ENCODE measurements at places on chromosomes 6 and 20. TPM values are rescaled to one million over a fixed set of nuclear protein-coding genes. Genes with fewer than 3 reads are reported as not detected.

GRCh38 chr20:62860924-62861691, 514 bp downstream of the TCFL5 start:
- DNase-seq: no peak

VGLL2 gene
- not detected for polyA plus RNA-seq

DNA sequence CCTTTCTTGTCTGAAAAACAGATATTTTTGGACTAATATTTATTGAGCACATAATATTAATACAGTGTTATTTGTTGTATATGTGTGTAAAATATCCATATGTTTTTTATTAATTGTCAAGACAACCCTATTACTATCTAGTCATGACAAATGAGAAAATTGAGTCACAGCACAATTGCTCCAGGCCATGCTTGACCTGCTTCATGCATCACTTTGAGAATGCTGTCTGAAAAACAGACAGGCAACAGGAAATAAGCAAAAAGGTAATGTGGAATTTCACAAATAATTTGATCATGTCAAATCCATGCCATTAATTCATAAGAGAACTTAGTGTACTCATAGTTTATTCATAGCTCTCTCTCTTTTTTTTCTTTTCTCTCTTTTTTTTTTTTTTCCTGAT, 246.5 kb downstream of the RIMS1 start:
- no peak for DNase-seq

DNA sequence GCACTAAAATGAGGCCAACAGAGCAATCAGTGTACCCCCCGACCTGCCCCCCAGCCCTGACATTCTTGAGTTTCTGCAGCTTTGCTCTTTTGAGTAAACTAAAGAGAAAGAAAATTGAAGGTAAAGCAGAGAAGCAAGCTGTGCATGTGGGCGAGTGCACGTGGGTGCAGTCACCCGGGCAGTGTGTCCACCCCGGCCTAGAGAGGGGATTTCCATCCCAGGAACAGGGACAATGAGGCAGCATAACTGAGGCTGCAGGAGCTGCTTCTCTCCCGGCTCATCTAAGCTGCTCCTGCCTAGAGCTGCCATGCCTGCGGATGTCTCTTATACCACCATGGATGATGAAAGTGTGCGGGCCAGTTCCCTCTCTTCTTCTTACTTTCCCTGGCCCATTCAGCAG, 16.8 kb downstream of the CASS4 start:
- DNase-seq: no peak

MUC21 gene
- polyA plus RNA-seq: not detected

MMUT gene
- polyA plus RNA-seq: 10.2 TPM

DNA sequence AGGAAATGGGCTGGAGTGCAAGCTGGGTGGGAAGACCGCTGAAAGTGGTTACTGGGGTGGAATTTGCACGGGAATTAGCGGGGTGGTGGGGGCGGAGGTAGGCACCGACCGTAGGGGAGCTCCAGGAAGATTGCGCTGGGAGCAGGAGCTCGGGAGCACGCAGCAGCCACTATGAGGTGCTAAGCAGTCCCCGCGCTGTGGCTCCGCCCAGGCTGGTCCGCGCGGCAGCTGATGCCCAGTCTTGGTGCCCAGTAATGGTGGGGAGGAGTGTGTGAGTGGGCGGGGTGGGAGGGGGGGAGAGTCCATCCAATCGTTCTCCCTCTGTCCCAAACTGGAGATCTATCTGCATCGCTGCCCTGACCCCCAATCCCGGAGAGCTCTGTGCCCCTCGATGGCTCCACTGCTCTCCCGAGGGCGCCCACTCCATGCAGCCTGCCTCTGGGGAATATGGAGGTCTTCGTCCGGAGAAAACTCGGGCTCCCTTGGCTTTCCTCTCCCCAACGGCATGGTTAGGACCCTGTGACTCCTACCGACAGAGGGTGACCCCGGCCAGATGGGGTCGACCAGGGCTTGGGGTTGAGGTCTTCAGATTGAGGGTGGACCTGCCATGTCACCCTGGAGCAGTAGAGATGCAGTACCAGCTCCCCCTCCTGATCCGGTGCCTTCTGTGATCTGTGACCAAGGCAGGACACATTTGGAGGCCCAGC, 5.3 kb downstream of the TP53TG5 start:
- no peak for DNase-seq

DNA sequence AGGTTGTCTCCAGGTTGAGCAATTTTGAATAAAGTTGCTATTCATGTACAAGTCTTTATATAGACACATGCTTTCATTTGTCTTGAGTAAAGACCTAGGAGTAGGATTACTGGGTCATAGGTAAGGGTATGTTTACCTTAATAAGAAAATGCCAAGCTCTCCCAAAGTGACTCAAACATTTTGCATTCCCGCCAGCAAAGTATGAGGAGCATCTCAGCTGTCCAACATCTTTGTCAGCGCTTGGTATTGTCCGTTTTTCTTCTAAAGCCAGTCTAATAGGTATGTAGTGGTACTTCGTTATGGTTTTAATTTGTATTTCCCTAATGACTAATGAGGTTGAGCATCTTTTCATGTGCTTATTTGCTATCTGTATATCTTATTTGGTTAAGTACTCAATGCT, 67.2 kb downstream of the MAP3K5 start:
- no peak for DNase-seq

CFAP206 gene
- 0.07 TPM for polyA plus RNA-seq

DNA sequence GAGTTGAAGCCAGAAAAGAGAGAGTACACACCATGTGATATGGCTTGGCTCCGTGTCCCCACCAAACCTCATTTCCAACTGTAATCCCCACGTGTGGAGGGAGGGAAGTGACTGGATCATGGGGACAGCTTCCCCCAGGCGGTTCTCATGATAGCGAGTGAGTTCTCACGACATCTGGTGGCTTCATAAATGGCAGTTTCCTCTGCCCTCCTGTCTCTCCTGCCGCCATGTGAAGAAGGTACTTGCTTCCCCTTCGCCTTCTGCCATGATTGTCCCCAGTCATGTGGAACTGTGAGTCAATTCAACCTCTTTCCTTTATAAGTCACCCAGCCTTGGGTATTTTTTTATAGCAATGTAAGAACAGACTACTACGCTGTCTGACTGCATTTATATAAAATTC, 40.3 kb downstream of the TAF4 start:
- DNase-seq: peak; percentile 25

- peak; percentile 90 for DNase-seq
Measured at GRCh38 chr20:18739751-18740166, 73.8 kb upstream of the SCP2D1 start.

GRCh38 chr20:4064144-4064909, 49.0 kb upstream of the RNF24 start:
- peak; percentile 78 for DNase-seq

GRCh38 chr6:4017058-4017739, 61.7 kb downstream of the FAM217A start:
- no peak for DNase-seq

ERVFRD-1 gene
- not detected for polyA plus RNA-seq

CNR1 gene
- not detected for polyA plus RNA-seq

DNA sequence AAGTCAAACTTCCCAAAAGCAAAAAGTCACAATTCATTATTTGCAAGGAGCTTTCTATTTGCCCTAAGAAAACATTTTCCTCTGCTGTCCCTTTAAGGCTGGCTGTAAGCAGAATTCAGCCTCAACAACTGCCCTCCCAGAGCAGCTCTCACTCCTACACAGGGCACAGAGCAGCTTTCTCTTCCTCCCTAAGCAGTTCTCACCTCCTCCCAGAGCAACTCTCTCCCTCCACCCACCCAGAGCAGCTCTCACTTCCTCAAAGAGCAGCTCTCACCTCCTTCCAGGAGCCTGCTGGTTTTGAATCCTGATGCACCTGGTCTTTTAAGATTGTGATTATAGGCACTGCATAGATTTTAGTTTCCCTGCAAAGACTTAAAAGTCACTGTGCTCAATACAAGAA, 120.6 kb upstream of the TMEM181 start:
- DNase-seq: no peak

ZDHHC14 gene
- polyA plus RNA-seq: 3.2 TPM

GRCh38 chr20:59148701-59149493, 14.7 kb upstream of the ZNF831 start:
- DNase-seq: no peak

DNA sequence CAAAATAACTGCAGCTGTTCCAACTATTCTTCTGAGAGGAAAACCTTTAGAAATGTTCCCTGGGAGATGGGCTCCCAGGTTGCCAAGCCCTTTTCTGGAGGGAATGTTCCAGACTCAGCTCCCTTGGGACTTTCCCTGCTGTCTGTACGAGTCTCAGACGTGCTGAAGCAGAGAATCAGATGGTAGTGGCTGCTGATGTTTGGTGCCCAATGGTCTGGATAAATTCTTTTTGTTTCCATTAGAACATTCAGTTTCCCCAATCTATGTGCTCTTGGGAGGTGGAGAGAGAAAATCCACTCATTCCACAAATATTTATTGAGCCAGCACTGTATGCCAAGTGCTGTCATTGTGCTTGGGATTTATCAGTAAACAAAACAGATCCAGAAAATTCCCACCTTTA, 40.0 kb downstream of the SNHG17 start:
- no peak for DNase-seq

- no peak for DNase-seq
Measured at GRCh38 chr20:48630342-48631075, 197.3 kb downstream of the PREX1 start.

- no peak for DNase-seq
Measured at GRCh38 chr6:159152041-159152440, 17.2 kb upstream of the FNDC1 start.

- no peak for DNase-seq
Measured at GRCh38 chr6:54646951-54647664, 199.5 kb upstream of the FAM83B start.

SIRPA gene
- 34.1 TPM for polyA plus RNA-seq

GRCh38 chr6:68069921-68070710, 565.0 kb upstream of the ADGRB3 start:
- DNase-seq: no peak

GRCh38 chr20:2619961-2620595, 32.4 kb upstream of the NOP56 start:
- no peak for DNase-seq

- no peak for DNase-seq
Measured at GRCh38 chr6:118810420-118811027, 83.4 kb upstream of the ASF1A start.

GRCh38 chr6:80921861-80922460, 815.5 kb downstream of the BCKDHB start:
- DNase-seq: no peak

DNA sequence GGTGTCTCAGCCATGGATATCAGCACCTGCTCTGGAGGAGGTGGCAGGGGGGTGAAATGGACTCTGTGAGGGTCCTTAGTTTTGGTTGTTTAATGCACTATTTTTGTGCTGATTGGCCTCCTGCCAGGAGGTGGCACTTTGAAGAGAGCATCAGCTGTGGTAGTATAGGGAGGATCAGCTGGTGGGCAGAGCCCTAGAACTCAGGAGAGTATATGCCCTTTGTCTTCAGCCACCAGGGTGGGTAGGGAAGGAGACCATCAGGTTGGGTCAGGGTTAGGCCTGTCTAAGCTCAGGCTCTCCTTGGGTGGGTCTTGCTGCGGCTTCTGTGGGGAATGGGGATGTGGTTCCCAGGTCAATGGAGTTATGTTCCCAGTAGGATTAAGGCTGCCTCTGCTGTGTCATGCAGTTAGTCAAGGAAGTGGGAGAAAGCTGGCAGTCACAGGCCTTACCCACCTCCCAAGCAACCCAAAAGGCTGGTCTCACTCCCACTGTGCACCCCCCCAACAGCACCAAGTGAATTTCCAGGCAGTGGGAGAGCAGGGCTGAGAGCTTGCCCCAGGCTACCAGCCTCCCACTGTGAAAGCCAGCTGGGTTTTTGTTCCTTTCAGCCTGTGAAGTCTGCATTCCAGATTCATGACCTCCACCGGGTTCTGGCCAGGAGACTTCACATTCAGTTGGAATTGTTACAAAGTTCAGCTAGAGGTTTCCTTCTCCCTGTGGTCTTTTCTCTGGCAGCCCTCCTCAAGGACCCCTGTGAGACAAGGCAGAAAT, 5.7 kb upstream of the OSTM1 start:
- no peak for DNase-seq

LY6G6F gene
- polyA plus RNA-seq: not detected

- DNase-seq: no peak
Measured at GRCh38 chr6:42083530-42083929, 33.2 kb downstream of the TAF8 start.

DNA sequence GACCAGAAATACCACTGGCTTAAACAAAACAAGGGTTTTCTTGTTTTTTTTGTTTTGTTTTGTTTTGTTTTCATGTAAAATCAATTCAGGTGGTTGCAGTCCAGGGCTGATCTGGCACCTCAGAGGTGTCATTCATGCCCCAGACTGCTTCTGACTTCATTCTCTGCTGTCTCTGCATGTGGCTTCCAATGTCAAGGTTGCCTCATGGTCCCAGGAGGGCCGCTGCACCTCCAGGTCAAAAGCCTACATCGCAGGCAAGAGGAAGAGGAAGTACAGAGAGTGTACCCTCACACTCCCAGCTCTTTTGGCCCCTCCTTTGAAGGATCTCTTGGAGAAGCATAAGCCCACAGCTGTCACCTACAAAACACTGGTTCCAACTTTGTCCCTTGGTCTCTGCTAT, 1.4 kb upstream of the BTN3A1 start:
- DNase-seq: no peak

DNA sequence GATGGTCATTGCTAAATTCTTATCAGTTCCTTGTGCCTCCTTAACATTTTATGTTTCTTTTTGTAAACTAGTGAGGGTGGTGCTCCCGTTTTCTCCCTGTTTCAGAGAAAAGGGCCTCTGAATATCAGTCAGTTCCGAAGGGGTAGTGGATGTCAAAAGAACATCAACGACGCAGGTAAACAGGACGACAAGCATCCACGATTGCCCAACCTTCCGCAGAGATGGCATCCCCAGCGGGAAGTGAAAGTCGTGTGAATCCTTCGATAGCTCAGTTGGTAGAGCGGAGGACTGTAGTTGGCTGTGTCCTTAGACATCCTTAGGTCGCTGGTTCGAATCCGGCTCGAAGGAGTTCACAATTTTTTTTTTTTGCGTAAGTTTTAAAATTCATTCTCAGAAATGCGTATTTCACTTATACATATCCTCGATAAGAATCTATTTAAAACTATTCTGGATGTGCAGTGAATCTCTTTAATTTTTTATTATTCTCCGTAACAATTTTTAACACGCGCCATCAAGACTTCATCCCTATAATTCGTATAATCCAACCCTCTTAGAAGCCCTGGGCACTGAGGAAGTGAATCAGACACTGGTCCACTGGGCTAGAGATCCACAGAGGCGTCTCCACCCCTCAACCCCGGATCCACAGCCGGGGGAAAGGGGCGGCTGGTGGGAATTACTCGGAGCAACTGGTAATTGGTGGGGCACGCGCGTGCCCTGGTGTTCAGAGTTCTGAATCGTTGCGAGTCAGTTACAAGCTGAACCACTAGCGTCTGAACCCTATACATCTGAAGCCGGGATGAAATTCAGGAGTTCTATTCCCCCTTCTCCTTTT, 27.9 kb upstream of the ABT1 start:
- DNase-seq: peak; percentile 70

DNA sequence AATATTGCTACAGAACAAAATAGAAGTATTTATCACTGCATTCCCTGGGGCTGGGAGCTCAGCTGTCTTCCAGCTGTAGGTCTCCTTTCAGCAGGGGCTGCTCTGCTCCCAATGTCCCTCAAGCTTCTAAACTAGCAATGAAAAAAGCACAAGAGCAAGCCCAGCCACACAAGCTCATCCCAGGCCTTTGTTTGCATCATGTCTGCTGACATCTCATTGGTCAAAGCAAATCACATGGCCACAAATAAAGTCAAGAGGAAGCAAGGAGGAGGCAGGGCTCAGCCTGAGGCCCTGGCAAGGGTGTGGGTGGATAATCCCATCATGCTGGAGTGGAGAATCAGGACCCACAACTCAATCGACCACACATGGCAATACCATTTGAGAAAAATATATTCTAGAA, 2.2 kb upstream of the BFSP1 start:
- DNase-seq: no peak
